ENCODE measurements at places on chromosomes 12 and 14.

DNA sequence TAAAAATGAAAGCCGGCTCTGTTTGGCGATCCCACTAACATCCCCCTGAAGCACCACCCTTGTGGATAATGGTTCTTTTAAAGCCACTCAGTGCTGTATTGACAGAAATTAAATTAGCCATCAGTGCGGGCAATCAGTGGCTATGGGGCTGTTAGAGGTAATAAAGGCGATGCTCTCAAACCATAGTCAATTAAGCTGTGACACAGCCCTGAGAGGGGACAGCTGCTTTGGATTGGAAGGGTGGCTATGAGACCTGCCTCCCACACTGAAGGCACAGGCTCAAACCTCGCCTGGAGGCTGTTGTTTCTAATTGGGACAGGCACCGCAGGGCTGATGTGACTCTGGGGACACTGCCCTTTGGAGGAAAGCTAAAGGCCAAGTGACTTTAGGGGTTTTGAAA, 562.2 kb downstream of the VRK1 start:
- no peak for DNase-seq

- no peak for DNase-seq
Observed at GRCh38 chr12:103556890-103557627, 30.0 kb upstream of the STAB2 start.

DNA sequence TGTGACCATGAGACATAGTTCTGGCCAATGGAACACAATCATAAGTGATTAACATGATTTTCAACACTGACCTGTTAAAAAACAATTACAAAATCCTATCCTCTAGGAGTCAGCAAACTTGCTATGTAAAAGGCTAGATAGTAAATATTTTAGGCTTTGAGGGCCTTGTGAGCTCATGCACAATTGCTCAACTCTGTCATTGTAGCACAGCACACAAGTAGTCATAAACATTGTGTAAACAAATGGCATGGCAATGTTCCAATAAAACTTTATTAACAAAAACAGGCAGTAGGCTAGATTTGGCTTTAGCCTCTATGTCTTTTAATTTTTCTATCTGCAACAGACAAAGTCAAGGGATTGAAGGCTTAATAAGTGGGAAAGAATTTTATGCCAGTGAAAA, 350.7 kb downstream of the C12orf50 start:
- no peak for DNase-seq

- no peak for DNase-seq
Observed at GRCh38 chr14:77071938-77072388, 26.1 kb upstream of the CIPC start.

GRCh38 chr12:76708296-76708695, 55.6 kb upstream of the ZDHHC17 start:
- no peak for DNase-seq

DNA sequence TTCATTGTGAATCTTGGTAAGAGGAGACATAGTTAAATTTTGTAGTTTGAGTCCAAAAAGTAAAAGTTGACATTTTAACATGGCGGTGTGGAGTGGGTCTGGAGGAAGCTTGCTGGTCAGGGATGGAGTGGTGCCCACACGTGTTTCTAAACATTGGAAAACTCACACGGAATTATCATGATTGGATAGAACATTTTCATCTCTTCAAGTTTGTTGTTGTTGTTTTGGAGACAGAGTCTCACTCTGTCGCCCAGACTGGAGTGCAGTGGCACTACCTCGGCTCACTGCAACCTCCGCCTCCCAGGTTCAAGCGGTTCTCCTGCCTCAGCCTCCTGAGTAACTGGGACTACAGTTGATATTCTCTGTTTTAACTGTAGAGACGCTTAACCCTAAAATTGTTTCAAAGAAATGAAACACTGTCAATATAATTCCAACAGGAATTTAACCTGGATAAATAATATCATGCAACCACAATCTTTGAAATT, 502 bp upstream of the MBIP start:
- no peak for DNase-seq

DNA sequence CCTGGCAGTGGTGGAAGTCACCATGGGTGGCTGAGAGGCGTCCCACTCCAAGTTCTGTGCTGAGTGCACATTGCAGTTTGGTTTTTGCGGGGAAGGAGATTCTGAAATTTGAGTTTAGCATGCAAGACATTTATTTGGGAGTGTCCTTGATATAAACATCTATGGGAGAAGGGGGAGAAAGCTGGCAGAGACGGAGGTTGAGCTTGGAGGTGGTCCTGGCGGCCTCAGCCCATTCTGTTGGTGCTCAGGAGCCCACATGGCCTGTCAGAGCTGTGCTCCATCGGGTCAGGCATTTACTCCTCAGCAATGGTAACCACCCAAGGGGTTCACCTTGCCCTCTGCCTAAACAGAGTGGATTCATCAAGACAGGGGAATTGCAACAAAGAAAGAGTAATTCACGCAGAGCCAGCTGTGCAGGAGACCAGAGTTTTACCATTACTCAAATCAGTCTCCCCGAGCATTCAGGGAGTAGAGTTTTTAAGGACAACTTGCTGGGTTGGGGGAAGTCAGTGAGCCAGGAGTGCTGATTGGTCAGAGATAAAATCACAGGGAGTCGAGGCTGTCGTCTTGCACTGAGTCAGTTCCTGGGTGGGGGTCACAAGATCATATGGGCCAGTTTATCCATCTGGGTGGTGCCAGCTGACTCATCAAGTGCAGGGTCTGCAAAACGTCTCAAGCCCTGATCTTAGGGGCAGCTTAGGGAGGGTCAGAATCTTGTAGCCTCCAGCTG, 323.3 kb upstream of the TMEM132C start:
- no peak for DNase-seq
